Aorta (tissue), 5 donors: ENCODE measurements at places on chromosomes 5 and 9. TPM values are rescaled to one million over a fixed set of nuclear protein-coding genes. Genes with fewer than 3 reads are reported as not detected.

DNA sequence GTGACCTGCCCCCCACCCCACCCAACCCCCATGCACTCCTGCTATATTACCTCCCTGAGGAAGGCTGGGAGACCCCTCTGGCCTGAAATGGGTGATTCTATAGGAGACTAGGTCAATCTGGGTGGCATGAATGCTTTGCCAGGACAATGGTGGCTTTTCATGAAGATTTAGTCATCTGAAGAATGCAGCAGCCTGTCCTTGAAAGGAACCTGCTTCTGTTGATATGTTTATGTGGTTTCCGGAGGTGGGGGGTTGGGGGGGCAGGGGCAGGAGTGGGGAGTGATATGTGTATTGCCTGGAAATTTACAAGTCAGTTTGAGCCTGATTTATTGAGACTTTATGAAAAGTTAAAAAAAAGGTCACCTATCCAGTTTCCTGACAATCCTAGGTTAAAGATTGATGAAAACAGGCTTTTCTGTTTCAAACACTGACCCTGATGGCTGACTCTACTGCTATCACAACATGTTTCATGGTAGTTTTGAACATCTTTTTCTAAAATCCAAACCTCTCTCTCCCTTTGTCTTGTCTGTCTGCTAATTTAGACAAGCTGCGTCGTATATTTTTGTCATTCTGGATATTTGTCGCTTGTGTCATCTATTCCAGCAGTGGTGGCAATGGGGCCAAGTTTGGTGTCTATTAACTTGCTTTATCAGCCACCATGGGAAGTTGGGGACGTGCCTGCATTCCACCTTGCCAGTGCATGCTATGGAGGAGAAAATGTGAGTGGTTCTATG, 153.7 kb upstream of the EGFLAM start:
- DNase-seq, result no peak

GRCh38 chr9:35287987-35288632, 126.3 kb downstream of the UNC13B start:
- DNase-seq, result no peak

DNA sequence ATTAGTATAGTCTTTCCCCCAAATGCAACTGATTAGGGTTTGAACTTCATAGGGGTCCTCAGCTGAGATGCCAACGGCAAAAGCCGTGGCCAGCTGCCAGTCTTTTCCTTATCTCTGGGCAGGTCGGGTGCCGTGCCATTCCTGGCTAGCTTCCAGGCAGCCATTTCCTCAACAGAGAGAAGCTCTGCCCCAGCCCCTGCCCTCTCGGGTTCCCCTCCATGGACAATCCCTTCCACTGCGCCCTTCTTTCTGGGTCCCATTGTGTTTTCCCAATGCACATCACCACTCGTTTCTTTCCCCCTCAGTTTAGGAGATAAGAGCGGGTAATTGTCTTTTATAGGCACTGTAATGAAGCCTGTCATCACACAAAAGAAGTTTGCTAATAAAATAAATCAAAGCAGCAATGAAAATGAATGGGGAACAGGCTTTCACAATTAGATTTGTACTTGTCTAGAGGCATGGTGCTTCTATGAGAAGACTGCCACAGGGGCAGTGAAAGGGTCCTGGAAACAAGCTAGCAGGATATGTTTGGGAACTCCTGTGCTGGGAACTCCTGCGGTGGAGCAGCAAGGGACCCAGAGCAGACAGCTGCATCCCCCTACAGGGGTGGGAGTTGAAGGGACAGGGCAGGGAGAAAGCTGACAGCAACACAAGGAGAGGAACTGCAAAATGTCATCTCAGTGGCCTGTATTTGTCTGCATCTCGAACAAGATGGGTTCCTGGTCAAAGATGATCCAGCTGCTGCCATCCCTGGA, 48.0 kb upstream of the SAP30L start:
- DNase-seq, result no peak

- DNase-seq, result no peak
These were observed 195.7 kb downstream of the CD180 start for GRCh38 chr5:67000794-67001475.

- DNase-seq, result no peak
These were observed 1062.6 kb downstream of the NR2F1-AS1 start for GRCh38 chr5:92518318-92518904.

- no peak for DNase-seq
These were observed 175.3 kb downstream of the DAB2IP start for GRCh38 chr9:121826711-121827110.

GRCh38 chr5:35869685-35870277, 13.1 kb downstream of the IL7R start:
- DNase-seq, result no peak

DNA sequence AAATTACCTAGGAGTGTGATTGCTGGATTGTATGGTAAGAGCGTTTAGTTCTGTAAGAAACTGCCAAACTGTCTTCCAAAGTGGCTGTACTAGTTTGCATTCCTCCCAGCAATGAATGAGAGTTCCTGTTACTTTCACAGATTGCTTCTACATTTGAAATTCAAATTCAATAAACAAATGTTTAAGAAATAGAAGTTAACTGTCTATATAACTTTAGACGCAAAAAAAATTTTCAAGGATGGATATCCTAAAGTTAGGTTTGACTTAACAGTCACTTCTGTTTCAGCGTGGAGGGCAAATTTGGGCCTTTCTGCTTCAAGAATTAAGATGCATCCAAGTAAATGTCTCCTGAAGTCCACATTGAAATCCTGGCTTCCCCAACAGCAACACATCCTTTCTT, 445.6 kb downstream of the TAF11L14 start:
- DNase-seq, result no peak

DNA sequence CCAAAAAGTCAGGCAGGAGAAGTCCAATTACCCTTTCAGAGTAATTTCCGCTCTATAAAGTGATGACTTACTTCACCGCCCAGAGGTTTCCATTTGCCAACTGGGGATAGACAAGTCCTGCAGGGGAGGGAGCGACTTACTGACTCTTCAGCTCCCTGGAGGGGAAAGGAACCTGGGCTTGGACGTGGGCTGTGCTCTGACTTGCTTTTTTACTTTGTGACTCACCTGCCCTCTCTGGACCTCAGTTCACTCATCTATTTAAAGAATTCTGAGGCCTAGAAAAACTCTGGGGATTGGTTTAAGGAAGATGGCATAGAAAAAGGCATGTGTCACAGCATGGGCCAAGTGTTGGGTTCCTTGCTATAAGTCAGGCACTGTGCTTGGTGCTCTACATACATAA, 180.4 kb upstream of the TRIM32 start:
- no peak for DNase-seq

DNA sequence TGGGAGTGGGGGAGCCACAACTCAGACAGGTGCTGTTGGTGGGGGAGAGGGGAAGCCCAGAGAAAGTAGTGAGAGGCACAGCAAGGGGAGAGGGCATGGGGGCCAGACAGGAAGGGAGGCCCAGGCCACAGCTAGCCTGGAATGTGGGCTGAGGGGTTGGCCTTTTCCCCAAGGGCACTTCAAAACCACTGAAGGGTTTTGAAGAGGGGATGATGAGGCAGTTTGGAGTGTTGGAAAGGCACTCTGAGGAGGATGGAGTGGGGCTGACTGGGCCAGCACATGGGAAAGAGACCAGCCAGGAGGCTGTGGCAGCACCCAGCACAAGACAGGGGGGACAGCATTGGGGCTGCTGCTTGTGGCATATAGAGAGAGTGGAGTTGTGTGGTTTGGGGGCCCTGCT, 3.8 kb downstream of the PSD2 start:
- DNase-seq, result no peak

GRCh38 chr5:128317481-128317880, 220.6 kb downstream of the FBN2 start:
- DNase-seq, result no peak

DNA sequence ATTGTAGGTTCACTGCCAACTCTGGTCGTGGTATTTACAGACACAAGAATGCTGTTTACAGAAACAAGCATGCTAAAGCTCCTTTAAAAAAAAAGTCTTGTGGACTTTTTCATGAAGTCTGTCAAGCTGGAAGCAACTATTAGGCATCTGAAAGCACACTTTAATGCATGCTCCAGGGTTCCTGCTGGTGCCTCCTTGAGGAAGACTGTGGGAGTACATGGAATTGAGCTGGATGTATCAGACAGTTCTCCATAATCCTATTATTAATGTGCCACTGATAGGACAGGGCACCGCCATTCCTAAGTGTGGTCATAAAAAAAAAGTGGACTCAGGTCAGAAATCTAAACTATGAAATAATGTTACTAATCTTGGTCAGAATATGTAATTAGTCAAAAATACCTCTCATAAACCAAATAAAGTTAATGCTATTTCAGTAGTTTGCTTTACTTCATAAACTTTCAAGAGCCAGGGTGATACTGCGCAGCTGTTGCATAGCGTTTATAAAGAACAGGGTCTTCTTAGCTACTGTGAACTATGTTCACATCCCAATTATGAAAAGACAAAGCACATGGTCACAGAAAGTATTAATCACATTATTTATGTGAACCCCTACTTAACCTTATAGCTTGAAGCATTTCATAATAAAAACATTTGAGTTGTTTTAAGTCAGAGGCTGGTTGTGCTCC, 390.8 kb upstream of the PTGER4 start:
- no peak for DNase-seq

GRCh38 chr9:69582544-69583297, 89.5 kb downstream of the APBA1 start:
- peak; percentile 56 for DNase-seq

DNA sequence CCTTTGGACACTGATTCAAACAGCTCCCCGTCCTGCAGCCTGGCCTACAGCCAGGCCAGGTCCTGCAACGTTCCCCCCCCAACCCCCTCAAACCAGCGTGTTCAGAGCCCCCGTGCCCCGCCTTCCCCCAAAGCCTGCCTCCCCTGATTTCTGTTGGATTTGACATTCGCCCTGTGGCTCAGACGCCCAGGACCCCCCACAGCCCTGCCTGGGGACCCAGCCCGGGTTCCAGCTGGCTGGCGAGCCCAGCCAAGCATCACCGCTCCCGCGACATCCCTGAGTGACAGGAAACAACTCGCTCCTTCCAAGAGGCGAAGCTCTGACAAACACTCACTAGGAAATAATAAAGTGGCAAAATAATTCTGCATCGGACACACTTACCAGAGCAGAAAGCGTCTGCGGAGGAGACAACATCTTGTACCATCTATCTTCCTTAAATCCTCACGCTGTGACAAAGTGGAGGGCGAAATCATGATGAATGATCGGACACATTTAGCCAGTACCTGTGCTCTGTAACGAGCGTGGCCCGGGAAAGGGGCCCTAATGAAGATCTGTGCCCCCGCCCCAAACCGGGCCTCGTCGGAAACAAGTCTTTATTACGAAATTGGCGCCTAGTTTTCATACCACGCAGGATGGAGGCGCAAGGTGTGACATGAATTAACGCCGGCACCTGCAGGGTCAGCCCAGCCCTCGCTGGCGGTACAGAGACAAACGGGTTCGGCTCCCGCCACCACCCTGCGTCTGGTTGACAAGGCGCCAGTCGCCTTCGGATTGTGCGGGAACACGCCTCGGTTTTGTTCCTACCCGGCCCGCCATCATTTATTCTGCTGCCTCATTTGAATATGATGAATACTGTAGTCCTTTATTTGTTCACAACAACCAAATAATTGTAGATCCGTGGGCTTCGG, 91.0 kb upstream of the MVB12B start:
- no peak for DNase-seq

DNA sequence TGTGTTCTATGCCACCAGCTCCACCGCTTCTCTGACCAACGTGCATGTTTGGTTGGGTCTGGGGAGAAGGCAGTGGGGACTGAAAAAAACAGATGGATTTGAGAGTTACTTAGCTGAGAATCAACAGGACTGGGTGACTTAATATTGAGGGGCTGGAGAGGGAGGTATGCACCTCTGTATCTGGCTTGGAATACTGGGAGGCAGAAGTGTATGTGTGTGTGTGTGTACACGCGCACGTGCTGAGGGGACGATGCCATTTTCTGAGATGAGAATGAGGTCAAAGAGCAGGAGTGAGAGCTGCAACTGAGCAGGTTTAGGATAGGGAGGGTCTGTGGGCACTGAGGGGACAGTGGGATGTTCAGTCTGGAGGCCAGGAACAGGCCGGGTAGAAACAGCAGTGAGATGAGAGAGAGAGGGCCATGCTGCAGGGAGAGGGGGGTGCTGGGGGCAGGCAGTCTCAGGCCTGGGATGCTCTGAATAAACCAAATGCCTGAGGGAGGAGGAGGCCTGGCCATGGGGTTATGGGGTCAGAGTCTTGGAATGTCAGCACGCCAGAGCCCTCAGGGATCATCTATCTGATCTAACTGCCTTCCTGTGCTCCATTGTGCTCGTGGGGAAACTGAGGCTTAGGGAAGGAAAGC, 14.0 kb downstream of the PDGFRB start:
- DNase-seq, result no peak

GRCh38 chr5:50667023-50667652, 701 bp downstream of the PARP8 start:
- DNase-seq, result peak; percentile 89

- no peak for DNase-seq
These were observed 82.1 kb downstream of the C9orf152 start for GRCh38 chr9:110125763-110126351.

GRCh38 chr5:178624631-178625546, 2.0 kb downstream of the CLK4 start:
- no peak for DNase-seq

- no peak for DNase-seq
These were observed 19.2 kb downstream of the PPP2CA start for GRCh38 chr5:134206627-134207160.

DNA sequence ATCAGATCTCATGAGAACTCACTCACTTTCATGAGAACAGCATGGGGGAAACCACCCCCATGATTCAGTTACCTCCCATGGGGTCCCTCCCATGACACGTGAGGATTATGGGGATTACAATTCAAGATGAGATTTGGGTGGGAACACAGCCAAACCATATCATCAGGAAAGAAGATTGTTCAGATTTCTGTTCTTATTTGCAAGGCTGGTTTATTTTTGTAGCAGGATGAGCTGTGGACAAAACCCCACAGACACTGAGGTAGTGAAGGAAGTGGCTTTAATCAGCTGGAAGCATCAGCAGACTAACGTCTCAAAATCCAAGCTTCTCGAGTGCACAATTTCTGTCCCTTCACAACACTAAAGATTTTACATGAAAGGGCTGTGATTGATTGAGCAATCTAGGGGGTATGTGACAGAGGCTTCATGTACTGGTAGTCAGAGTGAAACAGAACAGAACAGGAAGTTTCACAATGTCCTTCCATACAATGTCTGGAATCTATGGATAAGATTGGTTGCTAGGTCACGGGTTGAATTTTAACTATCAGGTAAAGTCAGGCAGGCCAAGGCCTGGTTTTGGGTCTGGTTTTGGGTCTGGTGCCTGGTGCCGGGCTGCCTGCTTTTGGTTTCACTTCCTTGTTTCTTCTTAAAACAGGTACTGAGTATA, 91.3 kb upstream of the ZNF366 start:
- no peak for DNase-seq

GRCh38 chr9:27750566-27750965, 177.3 kb upstream of the C9orf72 start:
- no peak for DNase-seq

EGFLAM gene
- 14.4 TPM for total RNA-seq

TOR4A gene
- 14.0 TPM for total RNA-seq

KCNN2 gene
- total RNA-seq, result 0.32 TPM

LHFPL2 gene
- total RNA-seq, result 43.1 TPM

PCDHGA1 gene
- total RNA-seq, result 1.6 TPM

KIAA1958 gene
- total RNA-seq, result 7.9 TPM

TAF11L12 gene
- total RNA-seq, result not detected

DRD1 gene
- total RNA-seq, result 0.62 TPM

NINJ1 gene
- 66.8 TPM for total RNA-seq
